ENCODE measurements at places on chromosomes 3 and 15. TPM values are rescaled to one million over a fixed set of nuclear protein-coding genes. Genes with fewer than 3 reads are reported as not detected.

GRCh38 chr15:91559066-91559465 lies 294.4 kb upstream of the SLCO3A1 start:
- H3K27me3 ChIP-seq = no peaks in the 10 kb centered on the region
- H3K36me3 ChIP-seq = no peaks in the 10 kb centered on the region
- peaks cover 32% of the 10 kb centered on the region for H3K4me1 ChIP-seq
- H3K4me3 ChIP-seq = no peak overlapping the region
- DNase-seq = no peak

The UPK1B gene
- total RNA-seq = not detected

- no peaks in the 10 kb centered on the region for H3K4me1 ChIP-seq
- H3K4me3 ChIP-seq = no peak overlapping the region
- H3K27me3 ChIP-seq = no peaks in the 10 kb centered on the region
Observed at GRCh38 chr3:52655895-52656294, 29.8 kb downstream of the PBRM1 start.

DNA sequence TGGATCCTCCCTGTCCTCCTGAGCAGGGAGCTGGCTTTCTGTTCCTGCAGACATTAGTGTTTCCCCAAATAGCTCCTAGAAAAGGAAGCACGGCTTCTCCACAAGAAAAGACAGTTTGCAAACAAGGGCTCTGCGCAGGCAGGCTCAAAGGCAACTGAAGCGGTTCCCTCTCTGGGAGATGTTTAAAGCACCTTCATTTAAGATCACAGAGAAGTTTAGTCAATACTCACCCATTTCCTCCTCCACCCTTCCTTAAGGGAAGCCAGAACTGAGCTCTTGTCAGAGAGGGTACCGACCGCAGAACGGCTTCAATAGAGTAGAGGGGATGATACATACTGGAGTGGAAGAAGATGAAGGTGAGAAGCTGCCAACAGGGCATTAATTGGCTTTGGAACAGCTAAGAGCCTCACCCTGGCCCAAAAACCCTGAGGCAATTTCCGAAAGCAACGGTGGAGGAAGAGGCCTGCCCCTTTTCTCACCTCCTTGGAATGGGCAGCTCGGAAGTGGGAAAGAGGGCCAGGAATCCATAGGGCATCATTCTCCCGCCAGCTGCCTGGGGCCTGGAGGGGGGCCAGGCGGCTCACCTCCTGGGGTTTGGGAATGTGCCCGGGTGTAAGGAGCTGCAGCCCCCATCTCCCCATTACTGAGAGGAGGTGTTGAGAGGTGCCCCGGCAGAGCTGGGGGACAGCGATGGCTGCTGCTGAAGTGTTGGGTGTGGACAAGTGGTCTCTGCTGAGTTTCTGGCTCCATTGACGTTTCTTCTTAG lies 4.8 kb upstream of the EPHB3 start:
- H3K27ac ChIP-seq = no peak overlapping the region
- H3K4me1 ChIP-seq = peaks cover 25% of the 10 kb centered on the region
- peaks cover 63% of the 10 kb centered on the region for H3K27me3 ChIP-seq
- H3K36me3 ChIP-seq = no peaks in the 10 kb centered on the region
- H3K4me3 ChIP-seq = no peak overlapping the region
- no peak for DNase-seq

The ADAMTS17 gene
- total RNA-seq = 2.0 TPM

DNA sequence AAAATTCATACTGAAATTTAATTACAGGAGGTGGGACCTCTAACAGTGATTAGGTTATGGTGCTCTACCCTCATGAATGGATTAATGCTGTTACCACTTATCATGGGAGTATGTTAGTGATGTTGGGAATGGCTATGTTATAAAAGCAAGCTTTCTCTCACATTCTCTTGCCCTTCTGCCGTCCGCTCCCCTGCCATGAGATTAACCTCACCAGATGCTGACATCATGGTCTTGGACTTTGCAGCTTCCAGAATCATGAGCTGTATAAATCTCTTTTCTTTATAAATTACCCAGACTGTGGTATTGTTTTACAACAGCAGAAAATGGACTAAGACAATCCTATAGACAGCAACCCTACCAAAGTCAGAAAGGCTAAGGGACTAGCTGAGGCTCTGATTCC lies 884.8 kb downstream of the FHIT start:
- no peak overlapping the region for H3K4me3 ChIP-seq
- H3K36me3 ChIP-seq = no peaks in the 10 kb centered on the region
- H3K4me1 ChIP-seq = no peaks in the 10 kb centered on the region
- no peak overlapping the region for H3K27ac ChIP-seq

Measured in PC-9 (cell line).